H1 (cell line): ENCODE measurements at places on chromosomes 11 and 22.

GRCh38 chr11:1882265-1883238, 9.1 kb downstream of the PRR33 start:
- no peaks in the 10 kb centered on the region for H3K36me3 ChIP-seq
- DNase-seq: peak; percentile 54
- no peak overlapping the region for H3K27ac ChIP-seq
- H3K27me3 ChIP-seq: no peaks in the 10 kb centered on the region

DNA sequence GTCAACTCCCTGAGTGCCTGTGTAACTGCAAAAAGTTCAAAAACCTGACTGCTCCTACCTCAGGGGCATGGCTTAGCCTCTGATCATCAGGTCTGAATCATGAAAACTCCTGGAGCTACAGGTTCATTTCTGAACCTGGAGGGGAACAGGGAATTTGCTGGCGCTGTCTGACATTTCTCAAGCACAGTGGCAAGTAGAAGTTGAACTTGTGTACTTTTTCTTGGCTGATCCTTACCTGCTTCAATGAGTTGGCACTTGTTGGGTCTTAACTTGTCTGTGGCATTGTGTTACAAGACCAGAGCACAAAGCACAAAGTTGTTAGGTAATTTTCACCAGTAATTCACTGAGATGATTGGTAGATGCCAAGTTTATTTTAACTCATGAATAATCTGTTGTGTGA, 3.3 kb downstream of the TMEM109 start:
- H3K4me3 ChIP-seq: no peak overlapping the region
- peaks cover 19% of the 10 kb centered on the region for H3K4me1 ChIP-seq
- DNase-seq: no peak
- peaks cover 7% of the 10 kb centered on the region; the same call in 1 of the 2 replicates for H3K36me3 ChIP-seq
- H3K27ac ChIP-seq: no peak overlapping the region

GRCh38 chr11:91263496-91264365, 960.9 kb upstream of the FAT3 start:
- no peaks in the 10 kb centered on the region for H3K36me3 ChIP-seq
- DNase-seq: no peak
- no peaks in the 10 kb centered on the region for H3K4me1 ChIP-seq
- no peak overlapping the region for H3K27ac ChIP-seq

GRCh38 chr11:104523611-104524010, 359.7 kb upstream of the PDGFD start:
- H3K4me3 ChIP-seq: no peak overlapping the region
- H3K36me3 ChIP-seq: no peaks in the 10 kb centered on the region
- H3K4me1 ChIP-seq: no peaks in the 10 kb centered on the region
- H3K27ac ChIP-seq: no peak overlapping the region

DNA sequence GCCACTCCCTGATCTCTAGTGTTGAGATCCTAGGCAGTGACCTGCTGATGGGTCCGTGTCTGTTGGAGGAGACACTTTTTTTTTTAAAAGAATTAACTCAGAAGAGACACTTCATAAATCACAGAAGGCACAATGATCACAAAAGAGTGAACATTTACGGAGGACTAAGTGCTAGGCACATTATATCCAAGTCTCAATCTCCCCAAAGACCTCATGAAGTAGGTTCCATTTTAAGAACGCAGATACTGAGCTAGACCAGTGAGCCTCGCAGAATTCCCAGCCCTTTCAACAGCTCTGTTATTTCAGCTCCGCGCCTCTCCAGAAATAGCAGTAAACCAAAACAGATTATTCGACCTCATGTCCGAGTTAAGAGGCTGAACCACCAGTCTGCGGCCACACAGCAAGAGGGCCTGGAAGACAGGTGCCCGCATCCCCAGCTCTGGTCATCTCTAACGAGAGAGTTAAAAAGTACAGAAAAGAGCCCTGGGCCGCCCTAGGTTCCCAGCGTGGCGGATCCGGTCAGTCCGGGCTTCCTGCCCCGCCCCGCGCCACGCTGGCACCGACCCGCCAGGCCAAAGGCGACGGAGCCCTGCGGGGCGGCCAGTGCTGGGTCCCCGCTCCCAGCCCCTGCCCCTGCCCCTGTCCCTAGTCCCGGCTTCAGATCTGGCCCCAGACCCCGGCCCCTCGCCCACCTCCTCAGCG, 612 bp downstream of the XBP1 start:
- H3K27me3 ChIP-seq: no peaks in the 10 kb centered on the region
- H3K4me1 ChIP-seq: no peaks in the 10 kb centered on the region
- peak overlapping the region; percentile 89 for H3K4me3 ChIP-seq
- no peak for DNase-seq
- peak overlapping the region; percentile 89 for H3K27ac ChIP-seq
- peaks cover 43% of the 10 kb centered on the region for H3K36me3 ChIP-seq

- H3K27me3 ChIP-seq: no peaks in the 10 kb centered on the region
- no peak for DNase-seq
- no peak overlapping the region for H3K4me3 ChIP-seq
- peaks cover 36% of the 10 kb centered on the region for H3K36me3 ChIP-seq
- H3K4me1 ChIP-seq: peaks cover 19% of the 10 kb centered on the region
- H3K27ac ChIP-seq: peak overlapping the region; percentile 41; the same call in 1 of the 2 replicates
Observed at GRCh38 chr22:20084547-20085413, 4.7 kb downstream of the DGCR8 start.

DNA sequence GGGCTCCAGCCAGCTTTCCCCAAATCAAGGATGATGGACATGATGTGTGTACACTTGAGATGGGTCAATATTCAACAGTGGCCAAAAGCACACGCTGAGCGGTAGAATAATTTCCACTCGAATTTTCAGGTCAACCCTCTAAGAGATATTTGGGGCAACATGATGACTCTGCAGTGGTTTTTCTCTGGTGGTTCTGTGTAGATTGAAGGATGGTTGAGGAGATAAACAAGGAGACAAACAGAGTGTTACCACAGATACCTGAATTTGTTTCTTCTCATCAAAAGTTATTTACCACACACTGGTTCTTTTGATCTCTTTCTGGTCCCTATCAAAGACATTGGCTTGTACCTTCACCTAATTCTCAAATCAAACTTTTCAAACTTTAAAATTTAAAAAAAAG, 242.0 kb downstream of the ETS1 start:
- no peaks in the 10 kb centered on the region for H3K27me3 ChIP-seq
- DNase-seq: no peak
- H3K36me3 ChIP-seq: no peaks in the 10 kb centered on the region
- H3K4me3 ChIP-seq: no peak overlapping the region
